Activated T-cell treated with anti-CD3 and anti-CD28 coated beads, Interleukin-2, amount 50 U/mL, for 24 hours (primary cell): ENCODE measurements at places on chromosomes 2 and 18.
A peak's percentile ranks its signal among the peaks of the same experiment; 100 is the strongest.

- no peak for DNase-seq
These were observed 128.9 kb downstream of the HDAC4 start for GRCh38 chr2:239271882-239272281.

DNA sequence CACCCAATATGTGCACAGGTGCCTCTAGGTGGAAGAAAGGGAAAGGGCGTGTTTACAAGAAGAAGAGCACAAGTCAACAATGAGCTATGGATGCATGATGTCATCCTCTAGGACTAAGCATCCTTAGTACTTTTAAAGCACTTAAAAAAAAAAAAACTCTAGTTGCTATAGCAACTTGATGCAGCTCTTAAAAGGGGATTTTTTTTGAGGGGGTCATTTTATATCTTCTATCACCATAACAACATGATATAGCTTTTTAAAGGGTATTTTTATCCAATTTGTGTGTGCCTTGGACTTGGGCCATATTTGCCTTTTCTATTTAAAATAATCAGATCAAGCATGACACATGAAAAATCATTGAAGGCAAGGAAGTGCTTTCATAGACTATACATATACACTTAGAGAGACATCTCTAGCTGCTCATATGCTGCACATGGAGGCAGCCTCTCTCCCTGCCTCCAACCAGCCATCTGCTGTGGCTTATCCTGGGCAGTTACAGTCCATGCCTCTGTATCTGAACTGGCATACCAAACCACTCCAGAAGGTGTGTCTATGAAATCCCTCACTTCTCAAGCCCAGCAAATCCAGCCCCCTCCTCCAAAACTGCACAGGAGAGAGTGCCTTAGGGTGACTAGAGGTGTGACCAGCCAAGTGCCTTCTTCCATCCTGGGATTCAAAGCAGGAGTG, 165.4 kb downstream of the MSH2 start:
- no peak for DNase-seq

DNA sequence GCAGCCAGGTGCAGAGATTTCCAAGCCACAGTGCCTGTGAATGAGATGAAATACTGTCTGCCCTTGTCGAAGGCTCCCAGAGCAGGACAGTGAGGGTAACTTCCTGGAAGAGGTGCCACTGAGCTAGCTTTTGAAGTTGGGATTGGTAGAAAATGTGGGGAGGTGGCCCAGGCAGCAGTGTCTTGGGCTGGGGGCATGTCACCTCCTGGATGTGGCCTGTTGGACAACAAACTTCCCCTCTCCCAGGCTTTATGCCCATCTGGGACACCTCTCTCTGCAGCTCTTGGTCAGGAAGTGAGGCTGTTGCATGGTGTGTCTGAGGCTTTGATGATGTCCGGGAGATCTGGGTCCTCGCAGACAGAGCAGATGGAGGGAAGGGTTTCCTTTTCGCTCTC, 151.4 kb downstream of the DYSF start:
- no peak for DNase-seq

GRCh38 chr18:27619906-27620305, 434.8 kb upstream of the CHST9 start:
- no peak for DNase-seq

DNA sequence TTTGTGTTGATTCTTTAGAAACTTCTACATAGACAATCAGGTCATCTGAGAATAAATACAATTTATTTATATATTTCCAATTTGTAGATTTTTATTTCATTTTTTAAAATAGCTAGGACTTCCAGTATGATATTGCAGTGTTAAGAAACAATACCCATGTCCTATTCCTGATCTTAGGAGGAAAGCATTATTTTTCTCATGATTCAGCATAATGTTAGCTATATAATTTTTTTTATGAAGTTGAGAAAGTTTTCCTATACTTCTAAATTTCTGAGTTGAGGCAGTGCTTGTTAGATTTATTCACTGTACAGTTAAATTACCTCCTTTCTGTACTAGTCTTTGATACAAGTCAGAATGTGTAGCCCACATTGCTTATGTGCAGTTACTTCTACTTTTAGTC, 595.7 kb upstream of the HS6ST1 start:
- DNase-seq: no peak

- DNase-seq: no peak
These were observed 86.1 kb downstream of the FARSB start for GRCh38 chr2:222569826-222570225.

- DNase-seq: no peak
These were observed 15.2 kb upstream of the MAP4K4 start for GRCh38 chr2:101682311-101682710.

GRCh38 chr2:132725748-132726147, 55.7 kb upstream of the LYPD1 start:
- DNase-seq: no peak

DNA sequence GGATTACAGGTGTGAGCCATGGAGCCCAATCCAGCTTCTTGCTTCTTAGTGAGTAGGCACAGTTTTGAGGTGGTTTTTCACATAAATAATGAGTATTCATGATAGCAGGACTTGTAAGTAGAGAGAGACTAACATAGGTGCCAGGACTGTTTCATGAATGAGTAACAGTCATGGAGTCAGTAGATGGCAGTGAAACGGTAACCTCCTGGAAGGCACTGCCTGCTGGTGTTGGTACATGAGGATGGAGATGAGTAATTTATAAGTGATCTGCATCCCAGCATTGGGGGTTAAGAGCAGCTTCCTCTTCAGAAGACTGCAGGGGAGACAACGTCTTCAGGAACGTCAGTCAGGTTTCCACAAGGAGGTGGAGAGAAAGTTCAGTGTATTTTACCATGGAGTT, 143.8 kb downstream of the HAUS1 start:
- no peak for DNase-seq

DNA sequence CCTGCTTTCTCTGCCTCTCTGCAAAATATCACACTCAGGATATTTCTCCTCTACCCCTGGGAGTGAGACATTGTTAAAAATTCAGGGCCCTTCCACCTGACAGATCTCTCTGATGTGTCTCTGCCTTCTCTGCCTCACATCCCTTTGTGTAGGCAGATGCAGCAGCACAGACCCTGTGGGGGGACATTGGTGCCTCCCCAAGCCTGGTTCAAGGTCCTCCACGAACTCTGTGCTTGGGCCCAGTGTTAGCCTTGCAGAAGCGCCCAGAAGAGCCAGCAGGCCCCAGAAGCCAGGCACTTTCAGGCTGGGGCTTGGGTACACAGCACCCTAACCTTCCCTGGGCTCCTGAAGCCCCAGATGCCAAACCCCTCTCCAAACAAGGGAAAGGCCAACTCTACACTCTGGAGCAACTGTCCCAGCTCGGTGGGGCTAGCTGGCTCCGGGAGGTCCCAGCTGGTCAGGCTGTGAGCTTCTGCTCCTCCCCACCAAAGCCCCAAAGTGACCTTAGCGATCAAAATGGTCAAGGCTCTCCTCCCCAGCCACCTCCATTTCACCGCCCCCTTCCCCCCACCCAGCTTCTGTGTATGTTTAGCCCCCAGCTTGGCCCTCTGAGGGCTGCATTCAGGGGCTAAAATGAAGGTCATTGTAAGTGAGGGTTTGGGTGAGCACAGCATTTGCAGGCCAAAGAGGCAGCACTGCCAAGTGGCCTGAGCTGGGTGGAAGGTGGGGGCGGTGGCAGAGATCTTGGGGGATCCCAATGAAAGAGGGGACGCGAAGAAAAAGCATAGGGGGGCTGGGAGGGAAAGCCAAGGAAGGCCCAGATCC, 2.6 kb downstream of the HOXD9 start:
- DNase-seq: no peak

DNA sequence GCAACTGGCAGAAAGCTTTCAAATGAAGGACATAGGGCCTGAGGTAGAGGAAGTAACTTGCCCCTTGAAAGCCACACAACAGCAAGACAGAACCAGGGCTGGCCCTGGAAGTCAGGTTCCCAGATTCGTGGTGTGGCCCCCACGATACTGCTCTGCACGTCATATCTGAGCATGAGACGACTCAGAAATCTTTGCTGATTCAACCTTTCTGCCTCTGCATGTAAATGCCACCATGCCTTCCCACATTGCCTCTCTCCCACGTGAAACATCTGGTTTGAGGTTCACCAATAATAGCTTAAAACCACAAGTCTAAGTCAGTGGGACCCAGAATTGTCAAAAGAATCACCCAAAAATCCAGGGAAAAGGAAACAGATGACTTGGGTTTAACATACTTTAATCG, 214.0 kb upstream of the TRIB2 start:
- DNase-seq: peak; percentile 61

DNA sequence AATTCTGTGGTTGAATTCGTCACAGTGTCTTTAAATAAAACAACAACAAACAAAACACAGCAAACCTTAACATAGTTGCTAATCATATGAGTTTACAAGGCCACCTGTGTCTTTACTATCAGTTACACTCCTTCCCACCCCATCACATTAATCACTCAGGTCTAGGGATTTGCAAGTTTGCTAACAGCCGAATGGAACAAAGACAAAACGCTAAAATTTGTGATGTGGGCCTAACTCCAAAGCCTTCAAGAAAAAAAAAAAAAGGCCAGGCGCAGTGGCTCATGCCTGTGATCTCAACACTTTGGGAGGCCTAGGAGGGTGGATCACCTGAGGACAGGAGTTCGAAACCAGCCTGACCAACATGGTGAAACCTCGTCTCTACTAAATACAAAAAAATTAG, 566 bp upstream of the POLI start:
- DNase-seq: no peak

DNA sequence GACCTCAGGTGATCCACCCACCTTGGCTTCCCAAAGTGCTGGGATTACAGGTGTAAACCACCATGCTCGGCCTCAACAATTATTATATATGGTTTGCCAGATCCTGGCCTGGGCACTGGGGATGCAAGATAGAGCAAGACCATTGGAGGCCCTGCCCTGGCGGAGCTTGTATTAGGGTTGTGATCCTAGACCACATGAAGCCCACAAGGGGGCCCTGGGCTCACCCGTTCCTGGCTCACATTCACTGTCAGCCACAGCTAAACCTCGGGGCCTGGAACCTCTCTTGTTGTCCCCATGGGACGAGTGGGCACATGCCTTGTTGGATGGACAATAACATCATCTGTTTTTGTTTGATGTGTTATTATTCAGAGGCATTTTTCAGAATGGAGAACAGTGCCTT, 14.9 kb downstream of the HPCAL1 start:
- no peak for DNase-seq

DNA sequence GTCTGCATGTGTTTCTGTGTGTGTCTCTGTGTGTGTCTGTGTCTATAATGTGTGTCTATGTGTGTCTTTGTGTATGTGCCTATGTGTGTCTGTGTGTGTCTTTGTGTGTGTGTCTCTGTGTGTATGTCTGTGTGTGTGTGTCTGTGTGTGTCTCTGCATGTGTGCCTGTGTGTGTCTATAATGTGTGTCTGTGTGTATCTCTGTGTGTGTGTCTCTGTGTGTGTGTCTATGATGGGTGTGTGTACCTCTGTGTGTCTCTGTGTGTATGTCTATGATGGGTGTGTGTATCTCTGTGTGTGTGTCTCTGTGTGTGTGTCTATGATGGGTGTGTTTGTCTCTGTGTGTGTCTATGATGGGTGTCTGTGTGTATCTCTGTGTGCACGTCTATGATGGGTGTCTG, 126.2 kb upstream of the GPC1 start:
- no peak for DNase-seq

DNA sequence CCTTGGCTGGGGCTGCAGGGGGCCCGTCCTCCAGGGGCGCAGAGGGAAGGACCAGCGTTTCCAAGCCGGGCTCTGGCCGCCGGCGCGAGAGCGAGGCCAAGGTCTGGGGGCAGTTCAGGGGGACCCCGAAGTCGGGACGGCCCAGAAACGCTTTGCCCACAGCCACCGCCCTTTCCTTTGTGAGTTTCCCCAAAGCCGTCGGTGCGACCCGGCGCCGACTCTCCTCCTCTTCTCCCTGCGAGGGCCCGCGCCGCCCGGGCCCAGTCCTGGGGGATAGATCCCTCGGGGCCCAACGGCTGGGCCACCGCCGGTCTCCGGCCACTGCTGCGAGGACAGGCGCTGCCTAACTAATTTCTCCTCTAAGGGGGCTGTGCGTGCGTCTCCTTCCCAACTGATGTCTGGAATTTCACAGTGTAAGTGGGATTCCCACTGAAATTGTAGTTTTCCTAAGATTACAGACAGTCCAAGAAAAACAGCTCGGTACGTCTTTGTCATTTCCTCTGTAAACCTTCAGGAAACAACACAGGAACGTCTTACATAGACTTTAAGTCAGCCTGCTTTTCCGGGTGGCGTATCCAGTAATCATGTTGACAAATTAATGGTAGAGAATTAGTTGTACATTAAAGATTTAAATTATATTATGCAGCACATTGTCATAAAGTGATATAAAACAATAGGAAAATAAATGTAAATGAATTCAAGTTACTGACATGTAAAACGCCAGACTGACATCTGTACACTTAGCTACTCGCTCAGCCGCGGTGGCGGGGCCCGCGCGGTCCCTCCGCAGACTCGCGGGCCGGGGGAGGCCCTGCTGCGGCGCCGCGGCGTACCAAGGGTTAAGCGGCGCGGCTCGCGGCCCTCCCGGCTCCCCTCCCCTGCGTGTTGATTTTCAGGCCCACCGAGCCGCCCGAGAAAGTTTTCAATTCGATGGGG, 139.4 kb upstream of the SIX3 start:
- DNase-seq: no peak

GRCh38 chr18:79857082-79857671, 59.4 kb downstream of the KCNG2 start:
- peak; percentile 14 for DNase-seq

DNA sequence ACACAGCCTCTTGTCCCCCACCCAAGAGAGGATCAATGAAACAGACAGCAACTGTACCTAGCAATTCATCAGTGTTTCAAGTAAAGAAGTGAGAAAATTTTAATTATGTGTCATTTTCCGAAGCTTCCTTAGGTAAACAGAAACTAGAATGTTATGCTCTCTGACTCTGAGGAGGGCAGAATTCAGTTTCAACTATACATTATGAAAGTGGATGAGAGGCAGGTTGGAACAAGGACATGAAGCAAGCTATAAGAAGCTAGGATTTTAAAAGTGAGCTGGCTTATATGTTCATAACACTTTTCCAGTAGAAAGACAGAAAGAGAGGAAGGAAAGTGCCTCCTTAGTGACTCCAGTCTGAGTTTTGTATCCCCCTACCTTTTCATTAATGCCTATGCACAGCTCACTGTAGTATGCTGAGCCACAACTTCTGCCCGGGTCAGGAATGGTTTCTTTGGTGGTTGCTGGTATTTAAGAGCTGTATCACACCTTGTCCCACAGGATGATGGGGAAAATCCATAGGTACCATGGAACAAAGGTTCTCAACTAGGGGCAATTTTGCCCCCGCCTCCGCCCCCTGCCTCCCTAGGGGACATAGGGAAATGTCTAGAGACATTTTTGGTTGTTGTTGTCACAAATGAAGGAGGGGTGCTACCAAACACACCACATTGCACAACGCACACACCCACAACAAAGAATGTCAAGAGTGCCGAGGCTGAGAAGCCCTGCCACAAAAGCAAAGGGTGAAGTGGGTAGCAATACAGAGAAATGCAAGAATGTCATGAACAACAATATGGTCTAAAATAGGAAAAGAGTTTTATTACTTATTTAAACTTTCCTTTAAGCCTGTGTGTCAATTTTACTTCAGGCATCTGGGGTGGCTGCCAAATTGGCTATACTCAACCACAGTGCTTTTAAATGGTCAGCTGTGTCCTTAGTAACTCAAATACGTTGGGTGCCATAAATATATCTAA, 161.0 kb upstream of the ZFP36L2 start:
- DNase-seq: no peak
